ENCODE measurements at places on chromosomes 3 and 15. TPM values are rescaled to one million over a fixed set of nuclear protein-coding genes. Genes with fewer than 3 reads are reported as not detected.

The SLC51B gene
- polyA plus RNA-seq: 13.3 TPM

The SLC38A3 gene
- 9.4 TPM for polyA plus RNA-seq

The AADACL2 gene
- polyA plus RNA-seq: not detected

- no peak for DNase-seq
These were observed 92.5 kb upstream of the MEX3B start for GRCh38 chr15:82138306-82138705.

- no peak for DNase-seq
These were observed 72.8 kb upstream of the IQSEC1 start for GRCh38 chr3:13145826-13146642.

GRCh38 chr3:146380046-146380445 lies 89.3 kb downstream of the PLSCR2 start:
- DNase-seq: no peak

- DNase-seq: no peak
These were observed 35.7 kb downstream of the IGF2BP2 start for GRCh38 chr3:185789134-185789533.

DNA sequence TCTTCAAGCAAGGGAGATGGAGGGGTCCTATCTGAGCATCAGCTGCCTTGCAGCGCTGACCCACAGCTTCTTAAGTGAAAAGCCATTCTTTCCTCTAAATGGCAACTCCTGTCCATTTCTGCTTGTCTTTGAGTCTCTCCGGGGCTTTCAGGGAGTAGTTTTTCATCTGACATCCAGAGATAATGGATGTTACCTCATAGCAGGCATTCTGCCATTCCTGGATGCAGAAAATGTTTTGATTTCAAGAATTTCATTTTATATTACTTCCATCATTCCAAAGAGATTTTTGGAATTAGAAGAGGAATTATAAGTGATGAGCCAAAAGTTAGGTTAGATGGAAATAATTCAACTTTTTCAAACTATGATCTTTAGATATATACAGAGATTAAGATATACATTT lies 44.9 kb upstream of the GABRG3 start:
- no peak for DNase-seq

- no peak for DNase-seq
These were observed 122.6 kb upstream of the ATP2B2 start for GRCh38 chr3:10627884-10628572.
